ENCODE measurements at places on chromosomes 6 and 20.

DNA sequence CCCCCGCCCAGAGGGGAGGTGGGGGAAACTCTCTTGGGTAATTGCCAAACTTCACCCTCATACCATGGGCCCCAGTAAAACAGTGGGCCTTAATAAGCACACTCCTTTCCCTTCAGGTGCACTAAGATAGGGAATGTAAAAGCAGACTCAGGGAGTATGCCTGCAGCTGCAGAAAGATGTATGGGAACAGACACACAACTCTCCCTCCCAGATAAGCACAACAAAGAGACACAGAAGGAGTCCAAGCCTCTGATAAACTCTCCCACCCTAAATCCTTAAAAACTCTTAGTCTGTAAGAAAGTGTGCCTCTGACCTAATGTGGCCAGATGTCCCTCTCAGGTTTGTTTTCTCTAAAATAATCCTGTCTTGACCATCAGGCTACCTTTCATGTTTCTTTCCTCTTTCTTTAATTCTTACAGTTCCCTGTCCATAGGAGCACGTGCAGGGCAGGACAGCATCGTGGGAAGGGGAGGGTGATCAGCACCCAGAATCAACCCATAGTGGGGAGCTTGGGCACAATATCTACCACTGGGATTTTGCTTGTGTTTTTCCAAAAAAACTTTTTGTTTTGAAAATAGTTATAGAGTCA lies 11.3 kb upstream of the CTCFL start:
- DNase-seq, result no peak

- no peak for DNase-seq
Observed at GRCh38 chr6:158737082-158737709, 82.0 kb downstream of the EZR start.

DNA sequence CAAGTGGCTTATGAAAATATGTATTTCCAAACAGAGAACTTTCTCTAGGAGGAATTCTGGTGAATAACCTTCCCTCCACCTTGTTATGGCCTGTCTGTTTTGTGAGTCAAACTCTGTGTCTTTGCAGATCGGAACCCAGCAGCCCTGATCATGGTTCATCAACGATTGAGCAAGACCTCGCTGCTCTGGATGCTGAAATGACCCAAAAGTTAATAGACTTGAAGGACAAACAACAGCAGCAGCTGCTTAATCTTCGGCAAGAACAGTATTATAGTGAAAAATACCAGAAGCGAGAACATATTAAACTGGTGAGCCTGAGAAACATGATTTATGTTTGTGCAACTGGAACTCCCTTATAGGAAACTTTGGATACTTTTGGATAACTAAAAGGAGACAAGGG lies 294.5 kb upstream of the PLCB4 start:
- no peak for DNase-seq

- no peak for DNase-seq
Observed at GRCh38 chr6:23559587-23560343, 566.2 kb upstream of the NRSN1 start.

DNA sequence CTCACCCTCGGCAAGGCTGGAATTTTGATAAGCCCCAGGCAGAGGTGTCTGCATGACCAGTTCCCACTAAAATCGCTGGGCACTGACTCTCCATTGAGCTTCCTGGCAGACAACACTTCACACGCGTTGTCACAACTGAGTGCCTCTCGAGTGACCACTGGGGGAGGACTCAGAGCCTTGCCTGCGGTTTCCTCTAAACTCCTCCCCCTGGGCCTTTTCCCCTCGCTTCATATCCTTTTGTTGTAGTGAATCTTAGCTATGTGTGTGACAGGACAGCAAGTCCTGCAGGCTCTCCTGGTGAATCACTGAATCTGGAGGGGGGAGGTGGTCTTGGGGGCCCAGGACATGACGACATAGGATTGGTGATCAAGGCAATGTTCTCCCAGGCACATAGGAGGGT lies 670.8 kb downstream of the PRKN start:
- no peak for DNase-seq

DNA sequence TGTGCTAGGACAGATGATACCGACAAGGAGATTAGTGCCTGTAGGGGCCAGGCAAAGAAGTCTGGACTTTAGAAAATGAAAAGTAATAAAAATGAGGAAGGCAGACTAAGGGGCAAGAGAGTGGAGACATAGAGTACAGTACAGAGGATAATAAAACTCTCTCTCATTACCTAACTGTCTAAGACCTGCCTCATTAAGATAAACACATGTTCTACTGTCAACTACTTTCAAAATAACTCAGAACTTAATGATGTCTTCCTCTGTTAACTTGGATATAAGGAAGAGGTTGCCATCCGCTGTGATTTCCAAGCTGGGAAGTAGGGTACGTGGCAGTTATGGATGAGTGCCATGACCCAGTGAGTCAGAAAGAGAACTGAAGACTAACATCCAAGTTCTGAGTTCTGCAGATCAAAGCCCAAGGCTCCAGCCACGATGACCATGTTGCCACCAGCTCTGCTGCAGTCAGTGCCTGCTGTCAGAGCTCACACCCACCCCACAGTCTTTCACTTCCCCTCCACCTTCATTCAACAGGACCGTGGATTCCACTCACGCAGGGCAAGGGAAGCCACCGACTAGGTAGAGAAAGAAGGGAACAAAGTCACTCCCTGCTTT lies 81.8 kb downstream of the KIF16B start:
- DNase-seq, result no peak

DNA sequence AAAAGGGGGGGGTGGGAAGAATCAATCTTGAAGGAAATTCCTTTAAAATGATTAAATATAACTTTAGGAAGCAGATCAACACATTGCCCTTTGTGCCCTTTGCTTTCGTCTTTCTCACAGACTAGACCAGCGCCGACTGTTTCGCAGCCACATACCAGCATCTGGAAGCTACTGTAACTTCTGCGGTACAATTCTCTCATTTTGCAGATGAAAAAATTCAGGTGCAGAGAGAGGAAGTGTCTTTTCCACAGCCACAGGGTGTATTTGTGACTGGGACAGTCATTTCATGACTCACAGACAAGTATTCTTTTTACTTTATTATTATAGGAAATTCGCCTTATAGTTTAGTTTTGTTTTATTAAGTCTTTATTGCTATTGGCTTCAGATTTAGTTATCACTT lies 84.2 kb downstream of the UST start:
- DNase-seq, result no peak

GRCh38 chr6:32327103-32327502 lies 44.6 kb downstream of the TSBP1 start:
- no peak for DNase-seq

DNA sequence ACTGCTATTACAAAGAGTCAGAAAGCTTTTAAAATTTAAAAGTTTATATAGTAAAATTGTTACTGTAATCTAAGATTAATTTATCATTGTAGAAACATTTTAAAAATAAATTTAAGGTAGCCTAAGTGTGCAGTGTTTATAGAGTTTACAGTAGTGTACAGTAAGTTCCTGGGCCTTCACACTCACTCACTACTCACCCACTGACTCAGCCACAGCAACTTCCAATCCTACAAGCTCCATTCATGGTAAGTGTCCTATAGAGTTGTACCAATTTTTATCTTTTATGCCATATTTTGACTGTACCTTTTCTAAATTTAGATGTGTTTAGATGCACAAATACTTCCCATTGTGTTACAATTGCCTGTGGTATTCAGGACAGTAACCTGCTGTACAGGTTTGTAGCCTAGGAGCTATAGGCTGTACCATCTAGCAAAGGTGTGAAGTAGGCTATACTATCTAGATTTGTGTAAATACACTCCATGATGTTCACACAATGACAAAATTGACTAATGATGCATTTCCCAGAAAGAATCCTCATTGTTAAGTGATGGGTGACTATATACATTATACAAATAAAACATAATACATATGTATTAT lies 10.2 kb upstream of the TMEM170B start:
- no peak for DNase-seq

DNA sequence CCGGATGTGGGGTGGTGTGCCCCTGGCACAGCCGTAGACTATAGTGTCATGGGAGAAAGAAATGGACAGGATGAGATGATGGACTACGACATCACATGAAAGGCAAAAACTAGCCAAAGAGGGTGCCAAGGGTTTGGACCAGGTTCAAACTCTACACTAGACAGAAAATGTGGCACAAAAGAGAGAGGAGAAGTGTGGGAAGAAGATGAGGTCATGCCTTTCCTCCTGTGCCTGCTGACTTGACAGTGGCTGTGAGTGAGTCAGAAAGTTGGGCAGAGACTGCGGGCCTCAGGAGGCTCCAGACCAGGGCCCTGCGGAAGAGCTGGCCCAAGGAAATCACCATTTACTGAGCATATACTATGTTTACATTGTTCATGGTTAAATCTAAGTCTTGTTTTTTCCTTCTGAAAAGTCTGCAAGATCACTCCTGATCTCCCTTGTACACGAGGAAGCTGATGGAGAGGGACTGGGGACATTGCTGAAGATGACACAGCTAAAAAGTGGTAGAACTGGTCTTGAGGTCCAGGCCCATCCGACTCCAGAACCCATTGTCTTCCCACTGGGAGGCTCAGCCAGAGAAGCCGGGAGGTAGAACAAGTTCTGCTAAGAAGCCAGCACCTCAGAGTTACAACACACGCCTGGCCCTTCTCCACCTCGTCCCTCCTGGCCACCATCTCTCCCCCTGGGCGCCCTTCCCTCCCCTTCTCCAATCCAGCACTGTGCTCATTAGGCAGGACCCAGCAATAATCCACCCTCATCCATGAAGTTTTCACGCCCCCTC lies 35.6 kb downstream of the CNKSR3 start:
- DNase-seq, result no peak

DNA sequence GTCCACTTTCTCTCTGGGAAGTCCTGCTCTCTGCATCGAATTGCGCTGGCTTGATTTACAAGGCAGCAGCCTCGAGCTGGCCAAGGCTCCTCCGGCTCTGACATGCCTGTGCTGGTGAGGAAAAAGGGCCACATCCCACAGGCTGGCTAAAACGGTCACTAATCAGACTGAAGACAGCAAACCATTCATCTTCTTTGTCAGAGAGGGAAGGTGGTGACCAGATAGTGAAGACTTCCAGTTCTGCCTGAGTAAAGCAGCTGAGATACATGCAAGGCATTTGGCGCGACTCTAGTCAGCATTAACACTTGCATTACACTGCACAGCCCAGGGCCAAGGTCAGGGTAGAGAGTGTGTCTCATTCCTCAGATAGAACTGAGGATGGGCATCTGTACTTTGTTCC lies 203.2 kb upstream of the MAP3K7 start:
- DNase-seq, result no peak

- DNase-seq, result no peak
Observed at GRCh38 chr6:136866872-136867416, 44.6 kb downstream of the PEX7 start.

GRCh38 chr6:118893807-118894424 lies at the start of gene ASF1A:
Gene ASF1A, plus strand, starts transcription at chr6:118894152. Its CDS starts 262 bp downstream, at chr6:118894414.
- DNase-seq, result peak; percentile 86

DNA sequence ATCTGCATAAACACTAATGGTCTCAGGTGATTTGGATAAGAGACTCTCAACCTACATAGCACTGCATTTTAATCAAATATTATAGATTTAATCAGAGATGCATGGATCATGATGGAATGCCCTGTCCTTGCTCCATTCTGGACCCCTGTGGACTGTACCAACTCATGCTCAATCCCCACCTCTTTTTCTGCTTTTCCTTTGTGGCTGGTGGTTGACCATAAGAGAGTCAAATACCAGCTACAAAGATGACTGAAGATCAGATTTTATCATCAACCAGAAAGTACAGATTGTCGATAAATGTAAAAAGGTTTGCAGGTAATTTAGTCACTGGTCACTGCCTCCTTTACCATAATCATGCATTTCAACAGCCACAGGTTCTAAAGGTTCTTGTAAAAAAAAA lies 116.2 kb downstream of the ME1 start:
- DNase-seq, result no peak

DNA sequence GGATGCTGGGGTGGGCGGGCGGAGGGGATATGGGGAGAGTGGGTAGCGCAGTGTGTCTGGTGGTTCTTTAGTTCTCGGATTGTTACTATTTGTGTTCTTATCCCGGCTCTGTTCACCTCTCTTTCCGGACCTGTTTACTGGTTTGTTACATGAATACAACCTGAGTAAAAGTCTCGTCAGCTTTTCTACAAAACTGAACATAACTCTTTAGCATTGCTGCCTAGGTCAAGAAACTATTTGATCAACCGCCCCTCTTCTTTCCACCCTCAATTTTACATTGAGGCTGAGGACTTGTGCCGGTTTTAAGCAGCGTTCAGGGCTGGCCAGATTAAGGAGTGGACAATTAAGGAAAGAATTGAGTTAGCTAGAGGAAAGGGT lies 625 bp downstream of the ABT1 start:
- DNase-seq, result no peak

DNA sequence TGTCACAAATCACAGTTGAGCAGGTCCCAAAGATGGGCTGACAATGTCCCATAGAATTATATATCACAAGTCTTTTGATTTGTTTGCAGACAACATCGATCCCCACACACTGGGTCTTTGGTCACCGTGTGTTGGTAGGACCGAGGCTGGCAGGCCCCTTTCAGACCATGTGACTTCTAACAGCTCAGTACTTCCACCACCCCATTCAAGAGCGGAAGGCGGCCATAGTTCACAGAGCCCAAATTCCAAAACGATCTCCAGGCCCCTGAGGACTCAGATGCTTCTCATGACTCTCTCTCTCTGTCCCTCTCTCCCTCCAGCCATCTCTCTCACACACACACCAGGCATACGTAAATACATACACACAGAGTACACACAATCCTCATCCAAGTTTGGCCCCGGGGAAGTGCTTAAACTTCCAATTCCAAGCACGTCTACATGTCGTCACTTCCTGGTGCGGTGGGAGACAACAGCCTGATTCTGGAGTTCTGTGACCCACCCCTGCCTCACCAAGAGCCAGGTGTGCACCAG lies 155.9 kb upstream of the INSM1 start:
- no peak for DNase-seq

DNA sequence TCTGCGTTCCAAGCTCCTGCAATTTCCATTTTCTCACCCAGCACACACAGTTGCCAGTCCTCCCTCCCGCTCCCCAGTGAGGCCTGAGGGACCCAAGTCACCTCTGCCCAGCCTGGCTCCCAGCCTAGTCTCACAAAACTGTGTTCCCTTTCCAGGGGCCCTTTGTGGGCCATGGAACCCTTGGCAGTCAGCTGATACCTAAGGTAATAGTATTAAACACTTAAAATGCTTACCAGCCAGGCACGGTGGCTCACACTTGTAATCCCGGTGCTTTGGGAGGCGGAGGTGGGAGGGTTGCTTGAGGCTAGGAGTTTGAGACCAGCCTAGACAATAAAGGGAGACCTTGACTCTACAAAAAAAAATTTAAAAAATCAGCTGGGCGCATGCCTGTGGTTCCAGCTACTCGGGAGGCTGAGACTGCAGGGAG lies 3.2 kb upstream of the RBM38 start:
- DNase-seq, result no peak

GRCh38 chr6:114030767-114031166 lies 59.8 kb upstream of the HDAC2 start:
- DNase-seq, result no peak

DNA sequence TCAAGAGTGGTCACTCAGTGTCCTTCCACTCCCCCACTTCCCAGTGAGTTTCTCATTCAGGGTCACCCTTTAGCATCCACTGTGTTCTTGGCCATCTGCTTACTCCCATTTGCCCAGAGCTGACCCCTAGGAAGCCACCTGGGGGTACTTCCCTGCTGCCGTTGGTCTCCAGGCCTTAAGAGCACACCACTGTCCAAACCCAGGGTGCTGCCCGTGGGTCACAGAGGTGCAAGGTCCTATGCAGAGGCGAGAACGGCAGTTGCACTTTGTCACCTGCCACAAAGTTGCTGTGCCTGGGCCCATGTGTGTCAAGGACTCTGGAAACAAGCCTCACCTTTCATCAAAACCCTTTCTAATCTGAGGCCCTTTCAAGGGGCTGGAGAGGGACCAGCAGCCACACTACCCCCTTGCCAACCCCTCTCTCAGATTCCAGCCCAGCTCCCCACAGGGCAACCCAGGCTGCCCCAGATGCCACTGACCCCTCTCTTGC lies 191.1 kb downstream of the ZMYND8 start:
- DNase-seq, result no peak

GRCh38 chr6:92748131-92748530 lies 671.2 kb downstream of the EPHA7 start:
- DNase-seq, result no peak
